ENCODE measurements at places on chromosomes 13 and 19.

GRCh38 chr19:38512277-38512676, 78.8 kb downstream of the RYR1 start:
- DNase-seq = no peak

- DNase-seq = no peak
These were observed 133.7 kb upstream of the MCF2L start for GRCh38 chr13:112835344-112835743.

DNA sequence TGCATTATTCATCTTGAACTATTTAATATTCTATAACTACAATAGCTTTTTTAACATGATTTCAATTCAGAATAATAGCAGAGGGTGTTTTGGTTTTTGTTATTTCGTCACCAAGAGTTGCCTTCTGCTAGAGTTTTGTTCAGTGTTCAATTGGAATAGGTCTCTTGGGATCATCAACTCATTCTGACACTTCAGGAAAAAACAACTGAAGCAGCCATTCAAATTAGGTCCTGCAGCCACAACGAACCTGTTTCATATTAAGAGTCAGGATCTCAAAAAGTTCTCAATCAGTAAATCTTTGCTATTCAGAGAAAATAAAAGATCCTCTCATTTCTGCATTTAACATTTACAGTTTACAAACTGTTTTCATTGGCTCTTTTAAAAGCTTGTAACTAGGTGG, 2.4 kb upstream of the CHAMP1 start:
- DNase-seq = no peak

GRCh38 chr13:49499889-49500660, 4.3 kb downstream of the PHF11 start:
- no peak for DNase-seq

GRCh38 chr13:54733639-54734038, 1705.0 kb downstream of the OLFM4 start:
- DNase-seq = no peak

Data from stimulated activated CD4-positive, alpha-beta T cell treated with anti-CD3 and anti-CD28 coated beads, Interleukin-1b, Interleukin-23, amount 100 ng/mL, for 1 hour (primary cell).